ENCODE measurements at places on chromosomes 1 and 21. TPM values are rescaled to one million over a fixed set of nuclear protein-coding genes. Genes with fewer than 3 reads are reported as not detected.
A peak's percentile ranks its signal among the peaks of the same experiment; 100 is the strongest.

TRNP1 gene
- total RNA-seq = 12.2 TPM

- peak; percentile 66 for DNase-seq
Observed at GRCh38 chr1:26537951-26538352, 8.4 kb downstream of the RPS6KA1 start.

- DNase-seq = no peak
Observed at GRCh38 chr1:213176341-213176740, 125.3 kb downstream of the RPS6KC1 start.

GRCh38 chr1:102578804-102579203, 529.5 kb downstream of the COL11A1 start:
- no peak for DNase-seq
